Globus pallidus (tissue), 1 donor: ENCODE measurements at places on chromosomes 2 and 18.

GRCh38 chr2:239605976-239606375 lies 205.2 kb upstream of the HDAC4 start:
- DNase-seq: peak; percentile 60

DNA sequence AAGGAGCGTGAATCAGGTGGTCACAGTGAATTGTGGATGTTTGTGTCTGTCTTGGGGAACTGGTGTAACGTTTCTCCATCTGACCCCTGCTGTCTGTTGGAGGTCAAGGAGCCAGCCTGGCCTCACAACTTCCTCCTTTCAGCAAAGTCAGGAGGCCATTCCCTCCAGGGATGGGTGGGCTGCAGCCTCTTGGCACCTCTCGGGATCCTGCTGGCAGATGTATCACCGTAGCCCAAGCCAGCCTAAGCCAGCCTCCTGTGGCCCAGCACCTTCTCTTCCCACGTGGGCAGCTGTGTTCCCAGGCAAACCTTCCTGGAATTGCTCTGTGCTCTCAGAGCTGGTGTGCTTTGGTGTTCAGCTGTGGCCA lies 30.5 kb downstream of the HPCAL1 start:
- no peak for DNase-seq

- DNase-seq: no peak
Measured at GRCh38 chr18:424071-424661, 76.3 kb downstream of the COLEC12 start.

DNA sequence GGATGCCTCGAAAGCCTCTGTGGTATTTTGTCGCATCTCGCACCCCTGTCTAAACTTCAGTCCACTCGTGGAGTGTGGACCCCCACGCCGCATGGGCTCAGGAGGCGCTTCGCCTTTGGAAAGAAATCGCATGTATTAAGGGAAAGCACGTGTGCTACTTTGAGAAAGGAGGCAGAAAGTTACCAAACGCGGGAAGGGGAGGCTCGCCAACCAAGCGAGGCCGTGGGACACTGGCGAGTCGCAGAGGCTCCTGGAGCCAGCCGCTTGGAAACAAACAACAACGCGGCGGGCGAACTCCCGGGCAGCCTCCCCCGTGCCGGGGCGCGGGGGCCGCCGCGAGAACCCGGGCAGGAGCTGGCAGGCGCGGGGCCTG lies 455 bp upstream of the AGAP1 start:
- DNase-seq: peak; percentile 54

GRCh38 chr2:236380051-236380612 lies 115.9 kb upstream of the ASB18 start:
- DNase-seq: no peak

- no peak for DNase-seq
Measured at GRCh38 chr2:101185656-101186055, 34.5 kb upstream of the TBC1D8 start.

- no peak for DNase-seq
Measured at GRCh38 chr2:64770137-64770780, 116.5 kb upstream of the SERTAD2 start.

DNA sequence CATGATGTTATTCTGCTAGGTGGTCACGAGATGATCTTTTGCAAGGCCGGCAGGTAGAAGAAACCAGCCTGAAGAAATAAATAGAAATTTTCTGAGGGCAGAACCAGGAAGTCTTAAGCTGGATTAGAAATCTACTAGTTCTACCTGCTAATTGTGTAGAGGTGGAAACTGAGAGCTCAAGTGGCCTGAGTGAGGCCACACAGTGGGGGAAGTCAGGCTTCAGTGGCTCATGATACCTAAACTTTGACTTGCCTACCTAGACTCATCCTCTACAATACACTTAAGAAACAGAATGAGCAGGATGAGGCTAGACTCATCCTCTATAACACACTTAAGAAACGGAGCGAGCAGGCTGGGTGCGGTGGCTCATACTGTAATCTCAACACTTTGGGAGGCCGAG lies 134.9 kb upstream of the NDUFV2 start:
- DNase-seq: no peak

DNA sequence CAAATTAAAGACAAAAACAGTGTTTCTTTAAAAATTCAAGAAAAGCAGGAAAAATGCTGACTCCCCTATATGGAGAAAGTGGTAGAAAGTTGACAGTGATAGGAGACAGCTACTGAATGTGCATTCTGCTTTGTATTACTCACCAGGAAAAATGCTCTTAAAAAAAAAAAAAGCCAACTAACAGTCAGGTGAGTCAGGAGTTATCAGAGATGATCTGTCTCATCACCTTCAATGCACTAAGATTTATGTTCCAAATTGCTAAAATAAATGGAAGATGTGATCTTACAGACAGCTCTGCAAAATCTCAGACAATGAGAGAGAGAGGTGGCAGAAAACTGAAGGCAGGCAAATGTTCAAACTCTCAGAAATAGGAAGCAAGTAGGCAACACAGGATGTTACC lies 47.6 kb upstream of the ZNF521 start:
- DNase-seq: no peak

DNA sequence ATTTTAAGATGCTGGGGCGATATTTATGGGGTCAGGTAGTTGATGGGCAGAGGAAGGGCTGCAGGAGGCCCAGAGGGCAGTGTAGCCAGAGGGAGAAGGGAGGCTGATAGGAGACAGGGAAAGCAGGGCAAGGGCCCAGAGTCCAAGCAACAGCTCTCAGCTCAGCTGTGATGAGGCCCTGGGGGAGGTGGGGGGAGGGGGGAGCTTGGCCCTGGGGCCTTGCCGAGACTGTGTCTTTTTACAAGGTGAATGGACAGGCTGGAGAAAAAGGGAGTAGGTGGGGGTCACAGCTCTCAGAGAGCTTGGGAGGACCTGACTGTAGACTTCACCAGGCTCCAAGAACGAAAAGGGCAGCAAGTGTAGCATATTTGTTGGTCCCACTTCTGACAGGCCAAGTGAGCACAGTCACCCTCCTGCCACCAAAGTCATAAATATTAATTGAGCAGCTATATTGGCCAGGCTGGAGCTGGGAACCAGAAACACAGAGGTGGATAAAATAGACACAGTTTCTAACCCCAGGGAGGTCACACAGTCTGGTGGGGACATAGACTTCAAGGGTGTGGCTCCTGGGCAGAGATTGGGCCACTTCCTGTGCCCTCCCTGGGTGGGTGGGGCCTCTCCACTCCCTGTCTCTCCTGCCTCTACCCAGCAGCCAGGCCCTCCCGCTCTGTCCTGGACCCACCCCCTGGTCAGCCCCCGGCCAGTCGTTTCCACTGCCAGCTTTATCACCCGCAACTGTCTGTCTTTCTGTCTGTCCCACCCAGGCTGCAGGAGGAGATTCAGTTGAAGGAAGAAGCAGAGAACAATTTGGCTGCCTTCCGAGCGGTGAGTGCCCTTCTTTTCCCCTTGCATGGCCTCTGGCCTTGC lies 1.4 kb downstream of the DES start:
- DNase-seq: no peak

- peak; percentile 69 for DNase-seq
Measured at GRCh38 chr2:218885981-218886947, 5.6 kb downstream of the WNT10A start.

GRCh38 chr2:12014088-12014960 lies 267.9 kb downstream of the LPIN1 start:
- DNase-seq: no peak

- DNase-seq: no peak
Measured at GRCh38 chr2:213545964-213546475, 261.8 kb downstream of the SPAG16 start.

DNA sequence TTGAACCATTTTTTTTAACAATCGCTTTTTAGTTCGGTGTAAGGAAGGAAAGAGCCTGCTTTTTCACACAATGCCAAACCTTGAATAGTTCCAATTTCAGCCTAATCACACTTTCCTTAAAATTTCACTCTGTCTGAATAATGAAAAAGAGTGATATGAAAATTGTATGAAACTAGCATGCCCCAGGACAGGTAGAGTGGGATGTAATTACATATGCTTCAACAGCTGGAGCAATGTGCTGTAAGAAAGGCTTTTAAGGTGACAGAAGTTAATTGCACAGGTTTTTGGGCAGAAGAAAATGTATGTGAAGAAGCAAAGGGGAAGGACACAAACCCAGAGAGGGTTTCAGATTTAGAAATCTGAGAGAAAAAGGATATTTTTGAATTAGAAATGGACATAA lies 184.0 kb downstream of the DSC3 start:
- DNase-seq: no peak

DNA sequence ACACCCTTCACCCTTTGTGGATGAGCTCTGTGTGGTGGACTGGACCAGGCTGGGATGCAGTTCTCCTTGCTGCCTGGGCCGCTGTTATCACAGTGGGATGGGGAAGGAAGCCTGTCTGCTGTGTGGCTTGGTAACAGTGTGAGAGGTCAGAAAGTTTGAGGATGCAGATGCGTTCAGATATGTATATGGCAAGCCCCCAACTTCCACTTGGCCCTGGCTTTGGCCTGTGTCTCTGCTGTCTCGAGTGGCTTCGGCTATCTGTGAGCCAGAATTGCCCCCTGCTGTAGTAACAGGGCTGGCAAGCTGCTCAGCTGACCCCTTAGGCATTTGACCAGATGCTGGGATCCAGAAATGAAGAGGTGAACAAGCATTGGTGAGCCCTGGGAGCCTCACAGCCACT lies 106.8 kb downstream of the WDSUB1 start:
- DNase-seq: no peak

DNA sequence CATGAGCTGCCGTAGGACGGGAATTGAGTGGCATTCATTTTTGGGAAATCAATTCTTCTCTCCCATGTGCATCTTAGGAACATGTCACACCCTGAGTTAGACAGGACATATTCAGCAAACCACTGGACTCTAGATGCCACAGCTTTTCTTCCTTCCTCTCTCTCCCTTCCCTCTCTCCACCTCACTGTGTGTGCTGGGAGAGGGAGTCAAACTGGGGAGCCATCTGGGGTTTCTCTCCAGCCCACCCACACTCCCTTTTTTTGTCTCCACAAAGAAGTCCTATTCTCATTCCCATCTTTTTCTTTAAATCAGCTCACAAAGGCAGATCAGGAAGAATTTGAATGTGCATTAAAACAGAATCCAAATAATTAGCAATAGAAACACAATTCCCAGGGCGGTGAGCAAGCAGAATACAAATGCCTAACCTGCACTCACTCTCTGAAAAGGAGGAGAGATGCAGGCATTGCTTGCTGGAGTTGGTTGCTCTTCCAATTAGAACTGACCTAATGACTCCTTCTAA lies 15.4 kb downstream of the CD28 start:
- no peak for DNase-seq

- no peak for DNase-seq
Measured at GRCh38 chr18:7383002-7383980, 152.4 kb downstream of the LRRC30 start.

- DNase-seq: no peak
Measured at GRCh38 chr2:219252570-219252899, 508 bp upstream of the TUBA4B start.

- DNase-seq: no peak
Measured at GRCh38 chr2:210324458-210324857, 9.5 kb upstream of the MYL1 start.

DNA sequence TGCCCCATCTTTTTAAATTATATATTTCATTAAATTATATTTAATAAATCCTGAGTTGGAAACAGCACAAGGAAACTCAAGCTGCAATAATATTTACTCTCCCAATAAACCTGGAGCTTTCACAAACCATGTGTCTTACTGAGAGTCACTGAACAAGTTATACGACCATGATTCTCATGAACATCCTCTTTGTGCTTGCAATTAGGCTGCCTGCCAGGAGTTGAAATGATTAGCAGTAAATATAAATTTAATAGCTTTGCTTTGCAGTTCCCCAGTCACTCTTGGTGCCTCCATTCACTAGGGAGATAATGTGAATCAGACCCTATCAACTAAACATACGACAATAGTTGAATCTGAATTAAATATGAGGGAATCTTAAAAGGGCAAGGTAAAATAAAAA lies 905.1 kb downstream of the NRXN1 start:
- DNase-seq: peak; percentile 7

DNA sequence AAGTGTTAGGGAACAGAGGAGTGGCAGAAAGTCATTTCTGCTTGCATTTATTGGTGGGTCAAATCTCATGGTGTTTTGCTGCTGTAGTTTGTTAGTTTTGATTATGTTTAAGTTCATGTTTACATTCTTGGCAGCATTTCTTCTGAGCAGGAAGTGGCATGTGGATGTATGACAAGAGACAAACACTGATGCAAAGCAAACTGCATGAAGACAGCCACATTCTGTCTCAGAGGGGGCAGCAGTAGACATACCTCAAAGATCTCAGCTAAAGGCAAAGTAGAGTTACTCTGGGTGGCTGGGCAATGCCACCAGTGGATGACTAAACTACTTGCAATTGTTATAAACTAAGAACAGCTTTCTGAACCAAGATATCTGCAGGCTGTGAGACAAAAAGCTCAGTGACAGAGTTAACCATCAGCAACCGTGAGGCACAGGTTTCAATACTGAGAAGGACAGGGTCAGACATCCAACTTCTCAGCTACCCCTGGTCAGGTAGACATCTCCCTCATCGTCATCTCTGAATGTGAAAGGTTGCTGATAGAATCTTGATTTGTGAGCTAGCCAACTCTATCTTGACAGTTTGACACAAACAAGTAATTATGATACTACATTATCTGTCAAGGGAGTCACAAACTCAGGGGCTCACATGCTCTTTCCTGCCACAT lies 16.4 kb downstream of the GALNT3 start:
- DNase-seq: no peak

GRCh38 chr2:183283209-183283608 lies 159.0 kb downstream of the NUP35 start:
- DNase-seq: no peak

GRCh38 chr18:52682260-52682659 lies 342.3 kb downstream of the DCC start:
- no peak for DNase-seq

DNA sequence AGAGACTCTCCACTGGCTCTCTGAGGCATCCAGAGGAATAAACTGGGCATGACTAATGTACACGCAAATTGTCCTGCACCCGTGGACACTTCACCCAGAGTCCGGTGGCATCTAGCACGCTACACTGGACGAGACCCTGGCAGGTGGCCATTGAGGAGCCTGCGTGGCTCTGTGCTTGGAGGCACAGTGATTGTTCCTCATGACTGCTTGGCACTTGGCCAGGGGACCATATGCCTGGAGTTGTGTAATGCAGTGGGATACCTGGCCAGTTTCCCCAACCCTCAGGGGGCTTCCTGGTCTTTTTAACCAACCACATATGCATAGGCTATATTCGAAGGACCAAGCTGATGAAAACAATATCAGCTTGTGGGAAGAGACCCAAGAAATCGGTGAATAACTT lies 66.6 kb downstream of the MTCL1 start:
- no peak for DNase-seq

DNA sequence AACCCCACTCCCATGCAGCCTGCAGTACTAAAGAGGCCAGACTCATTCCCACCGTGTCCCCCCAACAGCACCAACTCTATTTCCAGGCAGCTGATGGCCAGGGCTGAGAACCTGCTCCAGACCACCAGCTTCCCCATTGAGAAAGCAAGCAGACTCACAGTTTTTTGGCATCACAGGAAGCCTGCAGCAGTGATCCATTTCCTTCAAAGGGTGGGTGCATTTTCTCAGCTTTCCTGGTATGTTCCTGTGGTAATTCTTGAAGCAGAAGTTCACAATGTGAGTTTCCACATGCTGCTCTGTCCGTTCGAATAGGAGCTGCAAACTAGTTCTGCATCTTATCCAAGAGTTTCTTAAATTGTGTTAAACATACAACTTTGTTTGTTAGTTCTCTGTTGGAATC lies 1249.6 kb upstream of the FAM98A start:
- DNase-seq: no peak
